CD4-positive, alpha-beta T cell (primary cell): ENCODE measurements at places on chromosomes 3 and 15. TPM values are rescaled to one million over a fixed set of nuclear protein-coding genes. Genes with fewer than 3 reads are reported as not detected.

- no peak overlapping the region for H3K4me3 ChIP-seq
- H3K4me1 ChIP-seq = no peaks in the 10 kb centered on the region
- no peak overlapping the region for H3K27ac ChIP-seq
- DNase-seq = no peak
Observed at GRCh38 chr3:184693011-184693975, 18.6 kb downstream of the MAGEF1 start.

LYZL4 gene
- total RNA-seq = not detected

TMEM41A gene
- total RNA-seq = 26.8 TPM

DNA sequence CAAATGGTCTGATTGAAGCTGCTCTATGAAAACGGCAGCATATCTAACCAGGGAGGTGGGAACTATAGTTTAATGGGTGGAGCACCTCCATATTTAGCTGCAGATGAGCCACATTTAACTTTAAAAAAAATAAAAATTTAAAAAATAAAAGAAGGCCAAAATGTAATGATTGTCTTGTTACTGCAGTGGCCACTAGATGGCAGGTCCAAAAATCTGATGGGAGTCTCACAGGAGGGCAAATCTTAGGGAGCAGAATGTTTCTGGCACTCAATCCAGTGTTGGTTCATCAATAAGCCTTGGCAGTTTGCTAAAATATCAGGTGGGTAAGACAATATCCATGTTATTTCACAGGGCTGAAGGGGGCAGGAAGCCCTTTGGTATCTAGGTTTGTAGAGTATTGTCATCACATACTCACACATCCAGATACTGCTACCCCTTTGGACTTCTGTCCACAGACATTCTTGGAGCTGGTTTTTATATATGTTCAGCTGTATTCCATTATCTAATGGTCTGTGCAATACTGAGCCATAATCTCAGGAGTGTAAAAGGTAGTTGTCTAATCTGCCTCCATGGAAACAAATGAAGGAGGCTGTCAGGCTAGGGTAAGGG lies 233.3 kb downstream of the TIGIT start:
- peaks cover 2% of the 10 kb centered on the region for H3K4me1 ChIP-seq
- no peak overlapping the region for H3K4me3 ChIP-seq
- H3K27me3 ChIP-seq = no peaks in the 10 kb centered on the region
- H3K27ac ChIP-seq = no peak overlapping the region
- no peak for DNase-seq
- no peaks in the 10 kb centered on the region for H3K36me3 ChIP-seq

DNA sequence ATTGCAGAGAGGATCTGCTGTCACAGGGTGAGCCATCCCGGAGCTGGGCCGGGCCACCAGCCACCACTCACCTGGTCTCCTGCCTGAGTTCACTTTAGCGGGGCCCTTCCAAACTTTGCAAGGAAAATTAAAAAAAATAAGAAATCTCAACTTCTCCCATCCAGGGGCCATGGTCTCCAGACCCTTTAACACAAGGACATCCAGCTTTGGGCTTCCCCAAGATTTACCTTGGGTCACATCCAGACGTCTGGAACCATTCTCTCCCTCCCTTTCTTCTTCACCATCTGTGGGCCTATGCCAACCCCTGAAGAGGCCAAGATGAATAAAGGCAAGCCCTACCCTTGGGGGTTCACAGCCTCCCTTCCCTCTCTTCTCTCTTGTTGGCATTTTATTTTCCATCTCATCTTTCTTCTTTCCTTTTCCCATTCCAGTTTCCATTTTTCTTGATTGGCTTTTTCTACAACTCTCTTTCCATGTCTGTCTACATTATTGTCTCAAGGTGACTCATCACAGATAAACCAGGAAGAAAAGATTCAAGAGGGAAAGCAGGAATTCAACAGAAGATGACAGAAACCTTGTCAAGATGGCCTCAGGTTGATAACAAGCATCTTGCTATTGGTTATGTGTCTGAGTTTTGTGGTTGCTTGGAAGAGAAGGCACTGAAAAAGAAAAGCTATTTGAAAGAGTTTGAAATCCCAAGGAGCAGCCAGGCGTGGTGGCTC lies 49.5 kb downstream of the ITGA11 start:
- peaks cover 6% of the 10 kb centered on the region for H3K27me3 ChIP-seq
- no peak for DNase-seq
- H3K4me3 ChIP-seq = no peak overlapping the region
- H3K4me1 ChIP-seq = peaks cover 13% of the 10 kb centered on the region
- no peaks in the 10 kb centered on the region for H3K36me3 ChIP-seq

DNA sequence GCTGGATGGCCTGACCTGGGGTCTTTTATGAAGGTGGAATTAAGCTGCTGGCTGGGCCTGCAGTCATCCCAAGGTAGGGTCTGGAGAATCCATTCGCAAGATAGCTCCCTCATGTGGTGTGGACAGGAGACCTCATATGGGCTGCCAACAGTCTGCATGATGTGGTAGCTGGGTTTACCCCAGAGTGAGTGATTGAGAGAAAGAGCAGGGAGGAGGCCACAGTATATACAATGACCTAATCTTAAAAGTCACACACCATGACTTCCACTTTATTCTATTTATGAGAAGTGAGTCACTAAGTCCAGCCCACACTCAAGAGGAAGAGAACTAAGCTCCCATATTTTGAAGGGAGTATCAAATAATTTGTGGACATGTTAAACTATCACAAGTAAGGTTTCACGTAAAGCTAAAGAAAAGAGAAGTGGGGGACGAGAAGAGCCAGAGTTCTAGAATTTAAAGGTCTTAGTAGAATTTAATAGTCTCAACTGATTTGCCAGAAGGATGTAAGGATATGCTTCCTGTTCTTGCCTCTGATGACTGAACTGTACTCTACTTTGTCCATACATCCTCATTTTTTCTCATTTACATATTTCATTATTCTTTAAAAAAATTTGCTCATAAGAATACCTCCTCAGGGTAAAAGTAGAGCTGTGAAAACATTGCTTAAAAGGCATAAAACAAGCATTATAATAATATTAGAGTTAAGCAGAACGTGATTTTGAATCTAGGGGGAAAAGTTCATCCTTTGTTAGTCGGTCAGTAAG lies 184.4 kb downstream of the PEX5L start:
- no peak for DNase-seq
- no peak overlapping the region for H3K27ac ChIP-seq
- H3K27me3 ChIP-seq = no peaks in the 10 kb centered on the region
- no peak overlapping the region for H3K4me3 ChIP-seq

SPRED1 gene
- 0.05 TPM for total RNA-seq

DNAH12 gene
- total RNA-seq = 0.19 TPM

DNA sequence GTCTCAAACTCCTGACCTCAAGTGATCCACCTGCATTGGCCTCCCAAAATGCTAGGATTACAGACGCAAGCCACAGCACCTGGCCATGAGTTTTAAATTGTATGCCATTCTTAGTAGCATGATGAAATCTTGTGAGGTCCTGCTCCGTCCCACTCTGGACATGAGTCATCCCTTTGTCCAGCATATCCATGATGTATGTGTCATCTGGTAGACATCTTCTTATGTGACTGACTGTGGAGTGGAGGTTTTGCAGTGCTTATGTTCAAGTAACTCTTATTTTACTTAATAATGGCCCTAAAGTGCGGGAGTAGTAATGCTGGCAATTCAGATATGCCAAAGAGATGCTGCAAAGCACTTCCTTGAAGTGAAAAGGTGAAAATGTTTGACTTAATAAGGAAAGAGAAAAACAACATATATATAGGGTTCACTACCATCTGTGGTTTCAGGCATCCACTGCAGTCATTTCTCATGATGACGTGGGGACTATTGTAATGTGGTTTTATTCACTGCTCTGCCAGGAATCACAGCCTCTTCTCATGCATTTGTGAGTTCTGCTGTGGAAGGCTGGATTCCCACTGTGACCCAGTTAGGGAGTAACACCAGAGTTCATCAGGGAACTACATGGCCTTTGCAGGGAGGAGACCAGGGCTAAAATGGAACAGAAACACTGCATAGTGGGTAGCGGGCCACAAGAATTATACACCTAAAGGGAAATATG lies 204.6 kb upstream of the STRIT1 start:
- H3K4me3 ChIP-seq = no peak overlapping the region
- H3K4me1 ChIP-seq = no peaks in the 10 kb centered on the region
- no peak overlapping the region for H3K27ac ChIP-seq
- DNase-seq = no peak
- no peaks in the 10 kb centered on the region for H3K27me3 ChIP-seq
- H3K36me3 ChIP-seq = no peaks in the 10 kb centered on the region

DNA sequence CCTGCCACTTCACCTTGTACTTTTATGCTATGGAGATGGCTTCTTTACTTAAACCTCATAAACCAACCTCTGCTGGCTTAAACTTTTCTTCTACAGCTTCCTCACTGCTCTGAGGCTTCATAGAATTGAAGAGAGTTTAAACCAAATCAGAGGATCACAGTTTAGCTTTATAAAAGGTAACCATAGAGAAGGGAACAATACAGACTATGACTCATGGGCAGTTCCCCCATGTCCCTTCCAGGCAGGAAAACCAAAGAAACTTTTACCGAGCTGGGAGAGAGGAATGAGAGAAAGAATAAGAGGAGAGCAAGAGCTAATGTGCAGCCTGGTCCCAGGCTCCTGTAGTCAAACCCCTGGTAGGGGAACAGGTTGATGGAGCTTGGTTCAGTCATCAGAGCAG lies 53.9 kb upstream of the NEDD4 start:
- no peak overlapping the region for H3K27ac ChIP-seq
- H3K4me3 ChIP-seq = no peak overlapping the region
- no peak for DNase-seq
- H3K27me3 ChIP-seq = no peaks in the 10 kb centered on the region
- no peaks in the 10 kb centered on the region for H3K36me3 ChIP-seq

DNA sequence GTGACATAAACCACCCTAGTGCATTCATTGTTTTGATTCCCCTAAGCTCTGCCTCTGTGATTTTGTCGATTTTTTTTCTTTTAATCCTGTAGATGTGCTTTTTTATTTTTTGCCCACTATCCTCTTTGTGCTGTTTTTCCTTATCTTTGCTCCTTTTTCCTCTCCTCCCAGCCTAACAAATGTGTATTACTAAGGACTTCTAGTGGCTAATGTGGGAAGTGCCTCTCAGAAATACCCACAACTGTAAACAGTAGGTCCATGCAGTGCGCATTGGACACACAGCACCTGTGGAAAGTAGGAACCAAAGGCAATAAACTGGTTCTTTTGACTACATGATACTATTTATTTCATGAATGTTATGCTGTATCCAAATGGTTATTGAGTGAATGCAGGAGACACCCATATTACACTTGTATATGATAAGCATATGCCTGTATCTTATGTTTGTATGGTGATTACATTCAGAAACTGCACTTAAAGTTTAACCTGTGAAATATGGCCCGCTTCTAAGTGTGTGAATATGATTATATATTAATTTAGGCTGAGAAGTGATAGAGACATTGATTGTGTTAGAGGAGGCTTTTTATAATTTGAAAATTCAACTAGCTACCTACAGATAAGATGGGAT lies 147.8 kb downstream of the PLCL2 start:
- no peak overlapping the region for H3K4me3 ChIP-seq
- no peaks in the 10 kb centered on the region for H3K27me3 ChIP-seq
- no peak for DNase-seq

DNA sequence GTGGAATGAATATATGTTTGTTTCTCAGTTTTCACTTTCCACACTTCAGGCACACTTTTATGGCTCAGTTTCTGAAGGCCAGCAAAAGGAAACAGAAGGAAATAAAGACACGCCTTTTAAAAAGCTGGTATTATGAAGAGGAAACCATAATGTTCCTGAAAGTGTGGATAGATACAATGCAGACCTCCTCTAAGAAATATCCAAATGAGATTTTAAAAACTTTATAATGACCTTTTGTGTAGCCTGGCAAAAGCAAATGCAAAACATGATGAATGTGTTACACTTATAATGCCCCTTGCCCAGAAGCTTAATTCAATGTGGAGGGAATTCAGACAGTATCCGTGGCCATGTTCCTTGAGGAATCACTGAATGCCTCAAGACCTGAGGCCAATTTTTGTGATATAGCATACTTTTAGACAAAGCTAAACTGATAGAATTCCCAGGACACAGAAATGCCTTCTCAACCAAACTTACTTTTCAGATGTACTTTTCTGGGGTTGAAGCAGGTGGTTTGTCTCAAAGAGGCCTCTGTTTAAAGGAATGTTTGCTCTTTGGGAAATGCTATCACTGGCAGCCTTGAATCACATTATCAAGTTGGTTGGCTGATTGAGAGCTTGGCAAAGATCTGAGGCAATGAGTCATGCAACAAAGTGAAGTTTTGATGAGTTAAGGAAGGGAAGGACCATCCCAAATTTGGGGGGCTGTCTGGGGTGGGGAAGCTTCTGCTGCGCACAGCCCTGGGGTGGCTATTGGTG lies 77.1 kb upstream of the CACNA2D3 start:
- H3K4me1 ChIP-seq = no peaks in the 10 kb centered on the region
- H3K27ac ChIP-seq = no peak overlapping the region
- no peak for DNase-seq
- H3K27me3 ChIP-seq = no peaks in the 10 kb centered on the region
- no peaks in the 10 kb centered on the region for H3K36me3 ChIP-seq

CNTN3 gene
- total RNA-seq = not detected

- no peak overlapping the region for H3K27ac ChIP-seq
- no peak for DNase-seq
- H3K4me1 ChIP-seq = no peaks in the 10 kb centered on the region
- no peak overlapping the region for H3K4me3 ChIP-seq
Observed at GRCh38 chr3:43273416-43273815, 12.9 kb upstream of the SNRK start.
